ENCODE measurements at places on chromosomes 11 and 22.

DNA sequence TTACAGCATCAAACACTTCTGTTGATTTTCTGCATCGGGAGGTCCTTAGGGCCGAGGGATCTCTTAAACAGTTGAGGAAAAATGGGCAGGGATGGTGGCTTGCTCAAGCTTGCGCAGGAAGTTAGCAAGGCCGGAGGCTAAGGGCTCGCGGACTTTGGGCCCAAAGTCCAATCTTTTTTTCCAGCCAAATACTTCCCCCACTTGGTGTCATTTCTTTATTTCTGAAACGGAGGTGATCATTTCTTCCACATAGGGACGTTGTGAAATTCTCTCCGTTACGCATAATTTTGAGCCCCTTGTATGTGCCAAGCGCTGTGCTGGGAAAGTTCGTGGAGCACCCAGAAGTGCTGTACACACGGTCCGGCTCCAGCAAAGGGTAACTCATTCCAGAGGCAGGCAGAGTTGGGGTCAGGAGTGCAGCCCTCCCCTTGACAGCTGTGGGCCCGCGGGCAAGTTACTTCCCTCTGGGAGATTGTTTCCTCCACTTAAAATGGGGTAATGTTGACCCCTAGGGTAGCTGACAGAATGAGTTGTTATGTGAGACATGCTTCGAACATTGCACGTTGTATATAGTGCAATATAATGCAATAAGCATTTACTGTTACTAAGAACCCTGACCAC lies 809 bp downstream of the MIEF1 start:
- DNase-seq, result no peak

DNA sequence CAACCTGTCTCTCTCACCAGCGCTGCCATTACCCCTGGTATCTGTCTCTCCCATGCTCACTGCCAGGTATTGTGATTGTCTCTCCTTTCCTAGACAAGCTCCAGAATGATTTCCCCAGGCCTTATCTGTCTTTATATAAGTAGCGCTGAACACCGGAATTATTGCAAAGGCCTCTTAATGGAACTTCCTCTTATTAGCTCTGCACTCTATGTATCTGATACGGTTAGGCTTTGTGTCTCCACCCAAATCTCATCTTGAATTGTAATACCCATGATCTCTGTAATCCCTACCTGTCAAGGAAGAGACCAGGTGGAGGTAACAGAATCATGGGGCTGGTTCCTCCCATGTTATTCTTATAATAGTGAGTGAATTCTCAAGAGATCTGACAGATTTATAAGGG lies 39.3 kb downstream of the DDI1 start:
- DNase-seq, result no peak

DNA sequence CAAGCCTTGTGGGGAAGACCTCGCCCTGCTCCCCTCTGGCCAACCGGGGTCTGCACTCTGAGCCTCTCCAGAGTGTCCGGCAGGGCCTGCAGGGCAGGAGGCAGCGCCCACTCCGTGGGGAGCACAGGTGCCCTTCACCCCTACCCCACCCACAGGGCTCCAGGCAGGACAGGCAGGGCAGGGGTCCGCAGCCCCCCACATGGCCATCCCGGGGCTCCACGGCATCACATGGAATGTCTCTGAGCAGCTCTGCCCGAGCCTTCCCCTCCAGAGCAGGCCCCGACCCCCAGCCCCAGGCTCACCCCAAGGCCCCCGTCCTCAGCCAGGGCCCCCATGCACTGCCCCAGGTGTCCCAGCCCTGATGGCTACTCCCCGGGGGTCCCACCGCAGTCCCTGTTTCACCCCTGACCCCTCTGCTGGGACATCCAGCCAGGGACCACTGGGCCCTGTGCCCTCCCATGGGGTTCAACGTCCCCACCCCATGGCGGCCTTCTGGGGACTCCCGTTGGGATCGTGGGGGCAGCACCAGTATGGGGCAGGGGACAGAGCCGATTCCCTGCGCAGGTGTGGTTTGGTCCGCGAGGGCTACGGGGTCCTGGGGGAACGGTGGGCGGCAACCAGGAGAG lies 77.7 kb downstream of the BRD1 start:
- DNase-seq, result no peak

DNA sequence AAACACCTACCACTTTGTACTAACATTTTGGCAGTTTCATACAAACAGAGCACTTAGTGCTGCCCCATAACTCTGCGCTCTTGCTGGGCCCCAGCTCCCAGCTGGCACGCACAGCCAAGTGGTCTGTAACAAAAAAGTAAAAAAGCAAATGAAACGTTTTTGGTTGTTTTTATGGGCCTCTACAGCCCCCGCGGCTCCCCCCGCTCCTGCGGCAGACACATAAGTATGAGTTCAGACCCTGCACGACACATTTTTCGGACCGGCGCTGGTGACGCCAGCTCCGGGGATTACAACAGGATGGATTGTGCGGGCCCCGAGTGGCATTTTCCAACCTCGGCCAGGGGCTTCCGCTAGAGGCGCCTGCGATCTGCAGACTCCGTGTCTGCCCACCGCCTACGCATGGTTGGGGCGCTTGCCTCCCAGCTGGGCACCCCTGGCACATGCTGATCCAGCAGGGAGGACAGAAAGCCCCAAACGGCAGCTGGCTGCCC lies 418.2 kb downstream of the SOX6 start:
- no peak for DNase-seq

- no peak for DNase-seq
Measured at GRCh38 chr11:115700981-115701875, 197.0 kb upstream of the CADM1 start.

- peak; percentile 88 for DNase-seq
Measured at GRCh38 chr22:46798366-46799350, 36.2 kb downstream of the TBC1D22A start.

DNA sequence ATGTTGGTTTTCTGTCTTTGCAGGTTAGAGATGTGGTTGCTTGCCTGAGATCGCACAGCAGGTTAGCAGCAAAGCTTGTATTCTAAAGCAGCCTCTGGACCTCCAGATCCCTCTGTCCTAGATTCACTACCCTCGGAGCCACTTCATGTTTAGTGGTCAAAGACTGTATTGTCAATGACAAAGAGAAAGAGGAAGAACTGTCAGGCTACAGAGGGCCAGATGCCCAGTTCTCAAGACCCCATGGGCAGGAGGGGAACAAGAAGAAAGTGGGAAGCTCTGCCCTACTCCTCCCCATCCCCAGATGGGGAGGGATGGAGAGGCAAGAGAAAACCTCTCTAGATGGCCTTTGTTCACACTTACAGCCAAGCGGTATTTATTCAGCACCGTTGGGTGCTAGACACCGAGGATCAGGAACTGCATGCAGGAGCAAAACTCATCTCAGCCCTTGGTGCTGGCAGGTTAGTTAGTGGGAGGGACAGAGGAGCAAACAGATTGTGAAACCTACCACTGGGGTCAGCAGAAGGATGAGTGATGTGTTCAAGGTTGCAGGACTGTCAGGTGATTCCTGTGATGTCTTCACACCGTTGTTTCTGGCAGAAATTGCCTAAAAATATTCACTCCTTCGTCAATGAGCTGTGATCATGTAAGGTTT lies 38.3 kb upstream of the PTPRJ start:
- no peak for DNase-seq

DNA sequence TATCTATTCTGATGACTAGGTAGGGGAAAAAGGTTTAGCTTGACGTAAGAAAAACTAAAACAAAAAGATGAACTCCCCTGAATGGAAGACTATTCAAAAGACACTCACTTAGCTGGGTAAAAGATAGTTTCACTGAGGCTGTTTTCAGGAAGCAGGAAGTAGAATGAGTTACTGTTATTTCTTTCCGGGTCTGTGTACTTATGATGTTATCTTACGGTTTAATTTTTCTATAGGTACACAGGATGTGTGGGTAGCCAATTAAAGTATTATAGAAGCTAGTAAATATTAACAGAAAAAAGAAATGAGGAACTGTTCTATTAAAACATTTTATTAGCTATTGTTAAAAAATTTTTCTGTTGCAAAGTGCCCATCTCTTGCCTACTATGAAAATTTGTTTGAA lies 45.8 kb upstream of the MMP7 start:
- no peak for DNase-seq

- DNase-seq, result peak; percentile 36
Measured at GRCh38 chr11:112961751-112962578, 745 bp downstream of the NCAM1 start.

DNA sequence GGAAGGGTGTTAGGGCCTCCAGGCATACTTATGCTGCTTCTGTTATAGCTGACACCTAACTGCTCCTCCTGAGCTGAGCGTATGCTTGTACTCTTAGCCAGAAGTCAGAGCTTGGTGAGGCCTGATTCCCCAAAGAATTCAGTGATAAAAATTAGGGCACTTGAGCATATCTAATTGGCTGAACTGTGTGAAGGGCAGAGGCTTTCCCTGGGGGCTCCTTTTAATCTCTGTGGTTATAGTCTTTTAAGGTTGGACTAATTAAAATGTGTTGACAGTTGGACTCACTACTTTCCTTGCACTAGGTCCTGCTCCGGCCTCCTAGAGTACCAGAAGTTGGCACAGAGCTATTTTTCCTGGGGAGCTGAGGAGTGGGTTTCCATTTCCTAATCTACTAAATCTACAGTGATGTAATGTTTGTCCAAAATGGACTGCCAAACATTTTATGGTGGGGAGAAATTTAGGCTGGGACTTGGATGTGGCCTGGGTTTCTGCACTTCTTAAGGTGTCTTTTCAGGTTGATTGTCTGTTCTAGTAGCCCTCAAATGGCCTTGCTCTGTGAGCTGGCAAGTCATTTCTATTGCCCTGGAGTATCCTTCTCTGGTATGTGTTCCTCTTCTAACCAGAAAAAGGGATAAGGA lies 18.4 kb downstream of the STIM1 start:
- DNase-seq, result no peak

DNA sequence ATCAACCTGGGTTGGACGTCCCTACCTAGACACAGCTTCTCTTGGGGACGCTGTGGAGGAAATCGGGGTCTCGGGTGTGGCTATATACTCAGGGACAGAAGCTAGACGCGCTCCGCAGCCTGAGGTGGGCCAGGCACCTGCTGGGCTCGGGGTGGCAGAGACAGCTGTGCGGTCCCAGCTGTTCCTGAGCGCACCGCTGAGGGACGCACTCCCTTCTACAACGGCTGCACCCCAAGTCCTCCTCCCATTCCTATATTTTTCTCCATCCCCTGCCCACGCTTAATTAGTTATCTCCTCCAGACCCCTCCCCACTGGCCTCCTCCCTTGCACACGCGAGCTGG lies 188 bp upstream of the MTNR1B start:
- DNase-seq, result no peak

- DNase-seq, result no peak
Measured at GRCh38 chr11:104967534-104968354, 630 bp downstream of the CASP4 start.

GRCh38 chr11:86620891-86621521 lies 51.4 kb downstream of the ME3 start:
- DNase-seq, result no peak

DNA sequence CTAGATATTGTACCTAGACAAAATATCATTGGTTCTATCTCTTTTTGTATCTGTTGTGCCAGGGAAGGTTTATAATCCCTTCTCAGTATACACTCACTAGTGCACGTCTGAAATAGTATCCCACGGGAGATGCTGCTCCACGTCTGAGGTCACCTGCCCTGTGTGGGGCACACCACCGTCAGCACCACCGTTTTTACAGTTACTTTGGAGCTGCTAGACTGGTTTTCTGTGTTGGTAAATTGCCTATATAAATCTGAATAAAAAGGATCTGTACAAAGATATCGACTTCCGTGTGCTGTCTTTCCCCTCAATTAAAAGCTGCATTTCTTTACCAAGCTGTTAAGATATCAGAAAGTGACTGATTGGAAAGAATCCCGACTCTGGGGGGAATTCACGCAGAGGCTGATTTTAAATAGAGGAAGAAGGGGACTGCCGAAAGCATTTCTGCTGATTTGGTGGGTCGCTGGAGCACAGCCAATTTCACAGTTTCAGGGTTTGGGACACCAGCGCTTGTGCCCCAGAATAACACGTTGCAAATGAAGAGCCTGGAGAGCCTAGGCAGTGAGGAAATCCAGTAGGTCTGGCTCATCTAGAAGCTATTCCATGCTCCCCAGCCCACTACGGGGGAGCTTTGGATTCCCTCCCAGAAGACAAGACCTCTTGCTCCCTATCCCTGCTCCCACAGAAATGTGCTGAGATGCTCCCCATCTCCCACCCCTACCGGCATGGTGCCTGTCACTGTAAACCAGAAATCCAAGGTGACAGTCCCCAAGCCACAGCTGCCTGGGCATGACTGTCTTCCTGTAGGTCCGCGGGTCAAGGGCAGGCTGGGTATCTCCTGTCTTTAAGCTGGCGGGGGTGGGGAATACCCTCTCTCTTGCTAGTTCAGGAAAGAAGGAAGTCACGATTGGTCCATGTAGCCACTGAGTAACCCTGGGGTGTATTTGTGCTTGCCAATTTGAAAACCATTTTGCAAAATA lies 12.7 kb upstream of the MYO18B start:
- no peak for DNase-seq

- no peak for DNase-seq
Measured at GRCh38 chr11:119806064-119806915, 77.3 kb upstream of the NECTIN1 start.

- no peak for DNase-seq
Measured at GRCh38 chr11:44607987-44608386, 42.5 kb downstream of the CD82 start.

DNA sequence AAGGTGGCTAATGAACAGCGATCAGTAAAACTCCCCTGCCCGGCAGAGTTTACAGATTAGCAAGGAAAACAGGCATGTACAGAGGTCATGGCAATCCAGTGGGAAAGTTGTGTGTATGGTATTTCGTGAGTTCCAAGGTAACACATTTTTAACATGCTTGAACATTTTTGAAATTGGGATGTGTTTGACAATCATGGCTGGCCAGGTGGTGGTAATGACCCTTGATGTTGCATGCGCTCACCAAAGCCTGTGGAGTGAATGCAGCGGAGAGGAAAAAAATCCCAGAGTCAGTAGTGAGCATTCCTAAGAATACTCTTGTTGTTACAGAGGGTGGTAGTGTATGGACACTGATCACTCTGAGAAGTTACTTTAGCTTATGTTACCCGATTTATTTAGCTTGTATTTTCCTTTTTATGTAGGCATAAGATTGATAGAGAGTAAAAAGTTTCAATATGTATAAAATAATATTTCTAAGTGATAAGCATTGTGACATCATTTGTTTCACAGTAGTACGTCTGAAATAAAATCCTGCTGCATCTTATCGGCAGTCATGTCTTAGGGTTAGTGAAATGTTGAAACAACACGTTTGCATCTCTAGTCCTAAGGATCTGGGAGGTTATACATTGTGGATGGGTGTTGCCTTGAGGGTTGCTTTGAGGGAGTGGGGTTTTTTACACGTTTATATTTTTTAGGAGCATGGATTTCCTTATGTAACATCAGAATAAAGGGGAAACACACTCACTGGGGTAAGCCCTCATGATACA lies 8.7 kb downstream of the TEAD1 start:
- no peak for DNase-seq

- DNase-seq, result no peak
Measured at GRCh38 chr11:119496469-119496868, 73.5 kb upstream of the THY1 start.
